K562 (cell line): ENCODE measurements at places on chromosomes 2 and 18. TPM values are rescaled to one million over a fixed set of nuclear protein-coding genes. Genes with fewer than 3 reads are reported as not detected.

- DNase-seq, result no peak
Observed at GRCh38 chr2:10864251-10864650, 47.5 kb upstream of the KCNF1 start.

The PRSS56 gene
- total RNA-seq, result not detected in 2 replicates

The LOXL3 gene
- 0.58 and 0.76 TPM in 2 replicates for total RNA-seq

- no peak for DNase-seq
Observed at GRCh38 chr2:241964133-241964532, 94.6 kb downstream of the RTP5 start.

- DNase-seq, result no peak
Observed at GRCh38 chr2:36753706-36754221, 57.3 kb downstream of the VIT start.

DNA sequence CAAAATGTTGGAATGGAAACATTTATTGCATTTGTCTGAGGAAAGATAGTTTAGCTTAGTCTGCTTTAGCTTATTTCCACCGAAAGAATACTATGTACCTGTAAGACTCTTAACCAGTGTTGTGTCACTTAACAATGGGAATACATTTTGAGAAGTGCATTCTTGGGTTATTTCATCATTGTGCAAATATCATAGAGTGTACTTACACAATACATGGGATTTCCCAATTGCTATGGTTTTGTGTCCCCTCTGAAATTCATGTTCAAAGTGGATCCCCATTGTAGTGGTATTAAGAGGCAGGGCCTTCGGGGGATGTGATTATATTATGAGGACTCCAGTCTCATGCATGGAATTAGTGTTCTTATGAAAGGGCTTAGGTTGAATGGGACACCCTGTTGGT is 249.4 kb upstream of the UBE2E3 start:
- DNase-seq, result no peak

DNA sequence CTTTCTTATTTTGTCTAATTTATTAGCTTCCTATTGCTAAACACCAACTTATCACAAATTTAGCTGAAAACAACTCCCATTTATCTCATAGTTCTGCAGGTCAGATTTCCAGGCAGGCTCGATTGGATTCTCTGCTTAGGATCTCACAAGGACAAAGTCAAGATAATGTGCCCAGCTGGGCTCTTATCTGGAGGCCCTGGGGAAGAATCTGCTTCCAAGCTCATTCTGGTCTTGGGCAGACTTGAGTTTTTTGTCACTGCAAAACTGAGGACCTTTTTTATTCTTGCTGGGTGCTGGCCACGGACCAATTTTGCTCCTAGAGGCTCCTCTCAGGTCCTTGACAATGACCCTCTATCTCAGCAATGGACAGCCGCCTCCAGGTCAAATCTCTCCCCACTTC is 215.5 kb downstream of the TRIB2 start:
- no peak for DNase-seq

- DNase-seq, result no peak
Observed at GRCh38 chr2:220277445-220277975, 650.1 kb downstream of the SLC4A3 start.

The LIMS4 gene
- 0.55 and 0.74 TPM in 2 replicates for total RNA-seq

DNA sequence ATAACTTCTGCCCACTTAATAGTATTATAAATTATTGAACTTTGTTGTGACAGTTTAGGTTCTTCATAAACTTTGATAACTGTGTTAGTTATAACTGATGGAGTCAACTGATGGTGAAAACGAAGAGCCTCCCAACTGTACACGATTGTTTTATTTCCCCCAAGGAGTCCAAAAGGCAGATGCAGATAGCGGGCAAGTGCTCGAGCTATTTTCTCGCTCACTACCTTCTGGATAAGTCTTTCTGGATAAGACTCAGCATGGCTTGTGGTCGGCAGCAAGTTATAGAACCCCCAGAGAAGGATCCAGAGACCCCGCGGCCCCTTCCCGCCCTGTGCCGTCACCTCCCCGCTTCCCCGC is 517 bp downstream of the GCFC2 start:
- no peak for DNase-seq

The CYP27C1 gene
- total RNA-seq, result not detected in 2 replicates

- DNase-seq, result peak; percentile 65
Observed at GRCh38 chr2:37877457-37878315, 47.4 kb upstream of the RMDN2 start.

- DNase-seq, result no peak
Observed at GRCh38 chr2:196113061-196113974, 44.7 kb upstream of the DNAH7 start.

The KCTD1 gene
- not detected in 2 replicates for total RNA-seq

The FBXO48 gene
- 0.64 and 0.65 TPM in 2 replicates for total RNA-seq

The SAG gene
- total RNA-seq, result 0.64 TPM in 1 of 2 replicates, not detected in the other
